Activated CD4-positive, alpha-beta T cell treated with anti-CD3 and anti-CD28 coated beads, Interleukin-2, amount 10 ng/mL, durations not matched to agents 24 days and 14 days (primary cell): ENCODE measurements at places on chromosomes 2 and 18. TPM values are rescaled to one million over a fixed set of nuclear protein-coding genes. Genes with fewer than 3 reads are reported as not detected.

The CENPA gene
- 21.8 and 23.6 TPM in 2 replicates for total RNA-seq

The ANKRD53 gene
- total RNA-seq, result not detected in 2 replicates

The DTNB gene
- 25.8 and 30.5 TPM in 2 replicates for total RNA-seq

The CHPF gene
- total RNA-seq, result 37.8 and 38.3 TPM in 2 replicates

The IL18RAP gene
- 15.0 and 16.9 TPM in 2 replicates for total RNA-seq

The MAP4K4 gene
- total RNA-seq, result 41.2 and 42.6 TPM in 2 replicates

The HPCAL1 gene
- 77.1 and 82.8 TPM in 2 replicates for total RNA-seq

The DOK6 gene
- not detected in 2 replicates for total RNA-seq

The ADRA2B gene
- total RNA-seq, result 0.21 TPM in 2 replicates

The SLC8A1 gene
- 3.4 and 5.0 TPM in 2 replicates for total RNA-seq

DNA sequence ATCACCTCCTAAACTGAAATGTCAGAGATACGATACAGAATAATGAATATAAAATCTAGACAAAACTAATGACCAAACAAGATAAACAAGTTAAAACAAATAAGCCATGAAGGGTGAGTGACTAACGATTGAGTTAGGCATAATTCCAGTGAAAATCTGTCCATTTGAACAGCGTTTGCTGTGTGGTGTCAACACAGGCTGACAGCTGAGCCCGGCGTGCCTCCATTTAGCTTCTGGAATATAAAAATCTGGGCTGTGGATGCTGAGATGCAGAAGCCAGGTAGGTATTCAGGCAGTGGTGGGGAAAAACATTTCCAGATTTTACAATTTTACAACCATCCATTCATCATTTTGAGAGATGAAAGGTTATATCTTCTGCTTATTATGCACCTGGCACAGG lies 2041.4 kb upstream of the CELF4 start:
- no peak for DNase-seq

GRCh38 chr2:17878281-17879136 lies at the start of gene KCNS3:
TSS of gene KCNS3 (plus strand) at chr2:17878667. CDS start at chr2:17931009, 52,342 bp downstream.
- peak; percentile 71 for DNase-seq

DNA sequence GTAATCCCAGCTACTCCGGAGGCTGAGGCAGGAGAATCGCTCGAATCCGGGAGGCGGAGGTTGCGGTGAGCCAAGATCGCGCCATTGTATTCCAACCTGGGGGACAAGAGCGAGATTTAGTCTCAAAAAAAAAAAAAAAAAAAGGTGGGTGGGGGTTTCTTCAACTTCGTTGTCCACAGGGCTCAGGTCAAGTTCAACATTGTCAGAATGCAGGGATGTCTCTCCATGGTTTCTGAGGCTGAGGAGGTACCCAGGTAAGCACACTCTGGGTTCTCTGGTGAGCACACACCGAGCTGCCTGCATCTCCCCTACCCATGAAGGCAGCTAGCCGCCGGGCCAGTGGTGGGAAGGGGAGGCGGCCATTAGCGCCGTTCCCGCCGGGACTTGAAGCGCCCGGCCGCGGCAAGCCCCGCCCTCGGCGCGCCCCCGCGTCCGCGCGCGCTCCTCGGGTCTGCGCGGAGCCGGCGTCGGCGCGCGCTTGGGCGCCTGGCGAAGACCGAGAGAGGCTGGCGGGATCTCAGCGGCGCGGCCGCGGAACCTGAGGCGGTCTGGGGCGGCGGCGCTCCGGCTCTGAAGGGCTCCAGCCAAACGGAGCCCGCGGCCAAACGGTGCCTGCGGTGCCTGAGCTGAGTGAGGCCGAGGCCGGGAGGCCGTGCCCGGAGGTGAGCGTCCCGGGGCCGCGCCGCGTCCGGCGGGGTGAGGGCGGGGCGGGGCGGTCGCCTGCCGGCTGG lies at the start of gene UBXN2A:
Gene UBXN2A (plus strand): TSS at position 477 of the 731 bp plus-strand sequence. CDS start 17,852 bp downstream, outside the sequence.
- DNase-seq, result peak; percentile 95

- no peak for DNase-seq
Observed at GRCh38 chr2:64249426-64249825, 105.2 kb upstream of the PELI1 start.

DNA sequence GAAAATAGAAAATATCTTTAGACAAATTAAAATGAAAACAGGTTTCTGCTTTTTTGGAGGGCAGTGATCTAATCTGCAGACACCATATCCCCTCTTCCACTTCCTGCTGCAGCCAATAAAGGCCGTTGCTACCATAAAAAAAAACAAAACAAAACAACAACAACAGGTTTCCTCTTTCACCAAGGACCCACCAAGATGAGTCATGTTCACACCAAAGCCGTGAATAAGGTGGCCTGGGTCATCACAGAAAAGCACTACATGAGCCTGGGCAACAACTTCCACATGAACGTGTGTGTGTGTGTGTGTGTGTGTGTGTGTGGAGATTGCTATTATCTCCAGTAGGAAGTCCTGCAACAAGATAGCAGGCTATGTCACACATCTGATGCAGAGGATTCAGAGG lies 24.8 kb upstream of the TFCP2L1 start:
- peak; percentile 63 for DNase-seq

DNA sequence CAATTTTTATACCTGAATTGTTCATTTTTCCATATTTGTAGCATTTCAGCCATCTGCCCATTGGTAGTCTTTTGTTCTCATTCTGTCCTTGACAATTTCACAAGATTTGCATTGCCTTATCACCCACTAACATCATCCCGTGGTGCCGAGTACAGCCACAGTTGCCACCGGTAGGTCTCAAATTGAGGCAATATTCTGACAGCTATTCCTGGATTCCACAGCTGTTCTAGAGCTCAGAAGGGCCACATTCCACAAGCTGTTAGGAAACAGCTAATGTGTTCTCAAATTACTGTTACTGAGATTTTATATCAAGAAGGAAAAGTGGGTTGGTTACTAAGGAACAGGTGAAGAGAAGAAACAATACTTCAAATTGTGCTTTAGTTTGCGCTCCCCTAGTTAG lies 178.8 kb downstream of the RPRM start:
- no peak for DNase-seq

DNA sequence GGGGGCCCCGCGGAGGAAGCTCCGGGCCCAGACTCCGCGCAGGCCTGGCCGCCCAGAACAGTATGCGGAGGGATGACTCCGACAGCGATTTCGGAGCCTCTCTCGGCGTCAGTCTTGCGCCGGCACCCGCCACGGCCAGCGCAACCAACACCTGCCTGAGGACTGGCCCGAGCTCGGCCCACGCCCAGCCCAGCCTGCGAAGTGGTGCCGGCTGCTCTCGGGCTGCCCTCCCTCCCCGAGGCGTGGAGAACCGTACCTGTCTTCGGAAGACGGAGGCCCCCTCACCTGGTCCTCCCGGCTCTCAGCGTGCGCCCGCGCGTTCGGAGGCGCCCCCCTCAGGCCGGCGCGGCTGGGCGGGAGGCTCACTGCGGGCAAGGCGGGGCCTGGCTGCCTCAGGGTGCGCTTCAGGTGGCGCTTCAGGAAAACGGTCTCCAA lies at the start of gene M1AP:
Gene M1AP (minus strand): TSS at position 322 of the 435 bp plus-strand sequence. CDS start 8,055 bp downstream, outside the sequence.
- DNase-seq, result peak; percentile 67

DNA sequence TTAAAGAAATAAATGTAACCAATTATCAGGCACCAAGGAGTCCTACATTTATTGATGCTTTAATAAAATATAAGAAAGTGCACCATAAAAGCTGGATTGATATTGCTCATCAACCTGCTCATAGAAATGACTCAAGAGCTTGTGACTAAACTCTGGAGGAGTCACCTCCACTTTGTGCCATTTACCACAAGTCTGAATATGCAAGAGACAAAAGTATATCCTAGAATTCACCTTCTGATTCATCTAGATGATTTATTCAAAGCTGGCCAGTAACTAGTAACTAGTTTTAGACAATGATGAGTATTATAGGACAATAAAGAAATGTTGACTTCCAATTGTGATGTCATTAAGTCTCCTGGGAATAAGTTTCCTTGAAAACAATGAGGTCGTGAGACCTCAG lies 146.0 kb upstream of the SOX11 start:
- no peak for DNase-seq

DNA sequence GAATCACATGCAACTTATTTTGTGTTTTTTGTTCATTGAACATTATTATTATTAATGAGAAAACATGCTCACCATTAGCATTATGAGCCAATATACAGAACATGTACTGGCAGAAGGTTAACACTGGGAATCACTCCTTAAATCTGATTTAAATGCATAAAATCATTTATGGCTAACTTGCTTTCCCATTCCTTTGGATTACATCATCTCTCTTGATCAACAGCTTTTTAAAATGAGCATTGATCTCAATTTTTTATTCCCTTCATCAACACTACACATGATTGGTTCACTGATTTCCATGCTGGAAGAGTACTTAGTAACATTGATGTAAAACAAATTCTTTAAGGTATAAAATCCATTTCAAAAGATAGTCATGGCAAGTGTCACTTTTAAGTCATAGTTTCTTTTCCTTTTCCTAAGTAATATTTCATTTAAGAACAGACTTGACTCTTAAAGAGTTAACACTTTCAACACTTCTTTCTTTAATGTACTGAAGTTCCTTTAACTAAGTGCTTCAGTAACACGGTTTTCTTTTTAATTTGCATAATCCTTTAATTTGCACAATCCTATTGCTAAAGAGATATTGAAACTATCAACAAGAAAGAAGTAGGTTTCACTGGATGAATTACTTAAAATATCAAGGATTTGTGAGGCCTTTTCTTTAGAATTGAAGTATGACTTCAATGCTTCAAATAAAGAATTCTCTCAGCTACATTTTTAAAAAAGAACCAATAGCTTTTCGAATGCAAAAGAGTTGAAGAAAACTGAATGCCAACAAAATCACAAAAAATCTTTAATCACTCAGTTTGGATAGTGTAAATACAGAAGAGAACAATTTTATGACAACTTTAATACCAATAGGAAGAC lies 24.9 kb upstream of the BUB1 start:
- no peak for DNase-seq

GRCh38 chr2:183408562-183408961 lies 284.3 kb downstream of the NUP35 start:
- DNase-seq, result no peak

- no peak for DNase-seq
Observed at GRCh38 chr2:233495503-233496496, 70.8 kb downstream of the USP40 start.

DNA sequence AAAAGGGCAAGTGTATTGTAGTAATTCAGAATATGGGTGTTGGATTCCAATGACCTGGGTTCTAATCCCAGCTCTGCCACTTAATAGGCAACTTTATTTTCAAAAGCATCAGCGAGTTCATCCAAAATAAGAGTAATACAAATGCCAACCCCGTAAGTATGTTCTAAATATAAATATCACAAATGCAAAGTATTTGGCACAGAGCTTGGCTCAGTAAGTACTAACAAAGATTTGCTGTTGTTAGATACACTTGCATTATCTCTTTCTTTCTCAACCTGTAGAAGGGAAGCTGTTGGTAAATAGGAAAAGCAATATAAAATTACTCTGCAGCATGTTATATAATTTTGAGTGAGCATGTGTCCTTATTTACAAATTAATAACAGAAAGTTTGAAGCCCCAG lies 1302.6 kb upstream of the FAM98A start:
- no peak for DNase-seq

- no peak for DNase-seq
Observed at GRCh38 chr2:190972213-190972612, 41.8 kb downstream of the STAT1 start.

DNA sequence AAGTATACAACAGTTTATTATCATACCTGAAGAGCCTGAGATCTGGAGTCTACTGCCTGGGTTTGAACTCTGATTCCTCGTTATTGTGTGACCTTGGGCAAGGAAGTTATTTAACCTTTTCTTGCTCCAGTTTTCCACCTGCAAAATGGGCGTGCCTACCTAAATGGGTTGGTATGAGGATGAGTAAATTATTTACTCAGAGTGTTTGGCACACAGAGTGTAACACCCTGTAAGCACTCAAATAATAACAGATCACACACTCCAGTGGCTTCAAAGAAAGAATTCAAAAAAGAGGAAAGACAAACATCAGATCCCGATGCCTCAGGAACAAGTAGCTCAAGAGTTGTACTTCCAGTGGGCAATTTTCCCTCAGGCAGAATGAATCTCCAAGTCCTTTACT lies 2.4 kb downstream of the SRD5A2 start:
- no peak for DNase-seq

GRCh38 chr2:191402966-191403565 lies 157.9 kb downstream of the MYO1B start:
- no peak for DNase-seq

DNA sequence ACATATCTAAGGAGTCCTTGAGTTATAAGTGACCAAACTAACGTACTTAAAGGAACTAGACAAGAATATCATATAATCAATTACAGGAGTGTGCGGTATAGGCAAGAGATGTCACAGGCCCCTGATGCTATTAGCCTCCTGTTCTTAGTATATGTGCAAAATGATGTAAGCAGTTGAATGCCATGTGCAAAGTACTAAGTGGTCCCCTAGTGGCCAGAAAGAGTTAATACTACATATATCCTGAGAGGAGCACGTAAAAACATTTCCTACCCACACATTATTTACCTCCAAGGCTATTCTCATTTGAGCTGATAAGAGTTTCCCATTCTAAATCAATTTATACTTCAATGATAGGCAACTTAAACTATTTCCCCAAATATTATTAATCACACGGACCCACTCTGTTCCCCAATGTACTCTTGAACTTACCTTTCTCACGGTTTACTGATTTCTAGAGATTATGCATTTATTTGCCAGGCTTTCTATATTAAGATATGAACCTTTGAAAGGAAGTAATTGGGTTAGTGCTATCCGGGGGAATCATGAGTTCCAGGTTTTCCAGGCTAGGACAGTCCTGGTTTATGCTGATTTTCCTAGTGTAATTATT lies 158.0 kb upstream of the KLHL14 start:
- DNase-seq, result no peak

GRCh38 chr2:86064006-86064405 lies 41.7 kb downstream of the POLR1A start:
- DNase-seq, result no peak

DNA sequence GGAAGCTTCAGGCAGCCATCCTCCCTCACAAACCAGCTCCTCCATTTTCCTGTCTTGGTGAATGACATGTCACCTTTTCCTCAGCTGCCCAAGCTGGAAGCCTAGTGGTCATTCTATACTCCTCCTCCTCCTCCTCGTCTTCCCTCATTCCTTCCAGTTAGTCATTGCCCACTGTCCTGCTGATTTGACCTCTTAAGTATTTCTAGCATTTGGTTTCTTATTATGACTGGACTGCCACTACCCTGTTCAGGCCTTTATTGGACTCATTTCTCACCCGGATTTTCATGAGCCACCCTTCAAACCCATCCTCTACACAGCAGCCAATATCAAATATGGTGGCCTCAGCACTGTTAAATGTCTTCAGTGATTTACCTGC lies 21.9 kb upstream of the MGAT5 start:
- DNase-seq, result no peak

DNA sequence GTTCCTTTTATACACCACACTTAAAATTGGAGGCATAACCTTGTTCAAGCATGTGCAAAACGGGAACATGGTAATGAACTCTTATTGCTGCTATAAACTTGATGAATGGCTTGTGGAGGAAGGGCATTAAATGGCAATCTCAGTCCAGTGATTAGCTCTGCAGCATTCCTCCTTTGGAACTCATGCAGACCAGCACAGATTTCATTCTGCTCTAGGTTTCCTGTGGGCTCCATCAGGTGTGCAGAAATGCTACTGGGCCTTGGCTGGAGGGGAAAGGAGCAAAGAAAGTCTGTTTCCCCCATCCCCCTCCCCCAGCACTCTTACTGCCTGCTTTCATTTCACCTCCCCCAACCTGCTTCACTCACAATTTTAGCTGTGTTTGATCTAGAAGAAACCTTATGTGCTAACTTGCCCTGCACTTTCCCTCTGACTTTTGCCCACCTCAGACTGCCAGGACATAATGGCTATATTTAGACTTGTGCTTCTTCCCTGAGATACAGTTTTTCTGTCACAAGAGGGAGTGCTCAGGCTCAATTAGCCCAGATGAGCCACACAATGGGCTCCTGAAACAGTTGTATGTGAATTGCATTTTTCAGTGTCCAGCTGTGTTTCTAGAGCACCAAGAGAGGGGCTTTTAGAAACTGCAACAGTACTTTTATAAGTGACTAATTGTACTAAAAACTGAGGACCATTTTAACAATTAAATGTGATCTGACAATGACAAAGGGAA lies 109.8 kb downstream of the FSHR start:
- DNase-seq, result no peak
